ENCODE measurements at places on chromosomes 5 and 9. TPM values are rescaled to one million over a fixed set of nuclear protein-coding genes. Genes with fewer than 3 reads are reported as not detected.

DNA sequence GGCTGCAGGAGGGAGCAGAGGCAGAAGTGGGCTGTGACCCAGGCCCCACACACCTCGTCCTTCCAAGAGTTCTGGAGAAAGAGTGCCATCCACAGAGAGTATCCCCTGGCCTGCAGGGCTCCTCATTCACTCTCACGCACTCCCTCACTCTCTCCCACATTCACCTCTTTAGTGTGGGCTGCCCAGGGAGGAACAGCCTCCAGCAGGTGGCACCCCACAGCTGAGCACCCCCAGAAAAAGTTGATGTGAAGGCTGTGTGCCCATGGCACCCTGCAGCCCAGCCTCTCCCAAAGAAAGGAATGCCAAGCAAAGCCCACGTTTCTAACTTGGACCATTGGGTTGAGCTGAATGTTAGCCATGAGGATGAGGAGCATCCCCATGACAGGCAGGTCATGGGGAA lies 4.5 kb upstream of the SHC3 start:
- DNase-seq: no peak

DNA sequence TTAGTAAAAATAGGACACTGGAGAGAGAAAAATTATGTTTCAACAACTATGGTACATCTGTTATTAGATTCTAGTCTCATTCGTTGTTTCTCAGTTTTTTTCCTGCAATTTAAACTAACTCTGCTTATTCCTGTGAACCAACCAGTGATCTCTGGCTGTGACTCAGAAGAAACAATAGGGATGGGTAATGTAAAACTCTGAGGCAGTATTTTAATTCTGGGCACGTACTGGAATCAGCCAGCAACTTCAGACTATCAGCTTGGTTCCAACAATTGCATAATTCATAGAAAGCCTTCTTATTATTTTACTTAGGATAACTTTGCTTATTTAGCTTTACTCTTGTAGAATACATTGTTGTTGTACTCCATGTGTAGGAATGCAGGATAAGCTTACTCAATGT lies 28.8 kb downstream of the MLLT3 start:
- no peak for DNase-seq

- DNase-seq: peak; percentile 9
Observed at GRCh38 chr9:95726756-95727155, 148.7 kb upstream of the ERCC6L2 start.

- DNase-seq: no peak
Observed at GRCh38 chr5:176820937-176821336, 10.6 kb downstream of the UNC5A start.

DNA sequence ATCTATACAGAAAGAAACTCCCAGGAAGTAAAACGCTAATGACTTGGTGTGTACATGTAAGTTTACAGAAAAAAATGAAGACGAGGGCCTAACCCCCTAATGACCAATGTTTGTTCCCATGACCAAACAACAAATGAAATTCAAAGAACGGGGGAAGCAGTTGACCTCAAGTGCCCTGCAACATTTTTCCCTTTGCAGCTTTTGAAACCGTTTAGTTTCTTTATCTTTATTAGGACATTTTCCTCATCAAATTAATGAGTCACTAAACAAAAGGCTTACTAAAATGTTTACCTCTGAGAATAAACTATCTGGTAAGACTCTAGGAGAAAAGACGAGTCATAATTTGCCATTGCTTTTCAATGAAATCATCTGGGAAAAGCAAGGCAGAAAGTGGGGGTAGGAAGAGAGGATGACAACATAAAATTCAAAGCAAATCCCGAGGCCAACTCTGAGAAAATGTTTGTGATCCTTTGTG lies 57.4 kb downstream of the LHFPL2 start:
- no peak for DNase-seq

DNA sequence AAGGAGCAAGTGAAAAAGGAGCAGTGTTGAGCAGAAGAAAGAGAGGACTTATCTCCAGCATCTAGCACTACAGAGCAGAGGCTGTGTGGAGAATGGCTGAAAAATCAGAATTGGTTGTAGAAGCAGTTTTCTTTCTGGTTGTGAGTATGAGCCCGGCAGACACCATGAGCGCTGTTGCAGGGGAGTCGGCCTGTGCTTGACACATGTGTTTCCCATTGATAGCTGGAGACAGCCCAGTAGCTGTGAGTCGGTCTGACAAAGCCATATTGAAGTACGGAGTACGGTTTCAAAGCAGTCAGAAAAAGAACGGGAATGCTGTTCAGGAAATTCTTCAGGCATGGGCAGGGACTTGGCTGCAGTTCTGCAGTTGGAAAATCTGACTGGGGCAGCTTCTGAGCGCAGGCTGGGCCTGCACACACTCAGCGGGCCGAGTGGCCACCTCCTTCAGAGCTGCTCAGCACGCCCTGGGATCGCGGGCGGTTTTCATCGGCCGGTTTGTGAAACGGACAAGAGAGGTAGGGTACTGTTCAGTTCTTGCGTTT lies at the start of gene SGCD:
Gene SGCD, plus strand, starts transcription at position 447 of the 542 bp plus-strand sequence.
- DNase-seq: no peak

DNA sequence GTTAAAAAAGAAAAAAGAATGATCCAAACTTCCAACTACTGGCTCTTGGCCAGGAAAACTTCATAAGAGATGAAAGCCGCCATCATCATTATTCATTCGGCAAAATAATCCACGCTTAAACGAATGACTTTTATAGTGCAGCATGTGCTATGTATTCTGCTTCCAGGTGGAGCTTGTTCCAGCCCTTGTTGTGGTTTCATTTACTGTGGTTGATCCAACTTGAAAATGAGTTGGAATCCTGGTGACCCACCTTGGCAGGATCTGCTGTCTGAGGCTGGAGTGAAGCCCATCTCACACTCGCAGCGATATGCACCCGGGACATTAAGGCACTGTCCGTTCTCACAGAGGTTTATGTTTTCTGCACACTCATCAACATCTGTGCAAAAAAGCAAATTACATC lies 209.6 kb downstream of the FBN2 start:
- DNase-seq: no peak

DNA sequence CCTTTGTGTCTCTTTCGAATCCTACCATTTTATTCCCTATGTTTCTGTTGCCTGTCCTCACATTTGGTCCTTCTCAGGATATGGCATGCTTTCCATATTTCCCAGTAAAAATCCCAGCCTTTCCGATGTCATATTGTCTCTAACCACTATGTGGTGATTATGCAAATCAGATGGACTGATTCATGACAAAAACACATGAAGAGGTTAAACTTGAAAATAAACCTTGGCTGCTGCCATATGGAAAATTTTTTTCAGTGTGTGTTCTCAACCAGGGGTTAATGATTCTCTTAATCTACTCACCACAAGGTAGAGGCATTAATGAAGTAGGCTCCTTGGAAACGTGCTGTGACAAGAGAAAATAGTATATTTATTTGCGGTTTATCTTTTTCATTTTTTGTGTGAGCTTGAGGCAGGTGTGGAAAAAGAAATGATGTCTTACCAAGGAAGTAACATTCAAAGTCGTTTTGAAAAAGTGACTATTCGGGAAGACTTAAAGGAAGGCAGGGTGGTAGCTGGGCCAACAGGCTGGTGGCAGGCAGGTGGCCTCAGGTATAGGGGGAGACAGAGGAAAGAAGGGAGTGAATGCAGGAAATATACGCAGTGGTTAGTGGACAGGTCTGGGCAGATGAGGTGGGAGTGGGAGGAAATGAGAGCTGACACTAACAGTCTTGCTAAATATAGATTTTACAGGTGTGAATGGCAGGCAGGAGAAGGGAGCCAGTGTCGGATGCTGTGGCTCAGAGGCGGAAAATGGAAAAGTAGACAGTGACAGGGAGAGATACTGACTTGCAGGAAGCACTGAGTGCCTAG lies 46.2 kb downstream of the DMRT2 start:
- DNase-seq: no peak

- DNase-seq: no peak
Observed at GRCh38 chr9:132238992-132239391, 77.1 kb downstream of the NTNG2 start.

GRCh38 chr9:13661014-13661413 lies 381.5 kb upstream of the MPDZ start:
- no peak for DNase-seq

- DNase-seq: no peak
Observed at GRCh38 chr9:104556830-104557634, 11.9 kb upstream of the OR13C8 start.

DNA sequence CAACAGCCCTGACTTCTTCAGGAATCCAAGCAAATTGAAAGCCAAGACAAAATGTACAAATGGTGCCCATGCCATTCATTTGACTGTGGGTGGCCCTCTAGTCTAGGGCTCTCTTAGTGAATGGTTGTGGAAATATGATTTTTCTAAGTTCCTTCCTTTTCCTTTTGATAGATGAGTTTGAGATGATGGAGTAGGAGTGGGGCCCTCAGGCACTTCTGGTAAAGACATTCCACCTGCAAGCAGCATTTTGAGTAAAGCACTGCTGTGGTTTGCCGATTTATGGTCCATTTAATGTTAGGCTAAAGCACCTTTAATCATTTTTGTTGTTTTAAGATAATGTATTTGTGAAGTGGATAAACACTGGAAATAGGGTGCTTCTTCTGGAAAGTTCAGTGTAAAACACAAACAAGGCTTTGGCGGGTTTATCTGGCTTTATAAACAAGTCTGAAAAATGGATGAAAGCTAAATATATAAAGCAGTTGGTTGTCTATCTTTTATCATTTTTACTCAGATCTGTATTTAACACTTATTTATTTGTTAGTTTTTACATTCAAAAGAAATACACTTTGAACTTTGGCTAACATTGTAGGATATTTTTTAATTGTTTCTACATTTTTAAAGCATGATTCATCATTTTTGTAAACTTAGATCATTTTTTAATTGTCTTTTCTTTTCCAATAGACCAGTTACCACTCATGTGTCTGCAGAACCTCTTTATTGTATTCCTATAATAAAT lies 213.5 kb downstream of the PJA2 start:
- no peak for DNase-seq

GRCh38 chr5:134857401-134857800 lies 11.6 kb downstream of the C5orf24 start:
- no peak for DNase-seq

Gene SAXO1
- not detected for total RNA-seq

Gene GCNT4
- 1.4 TPM for total RNA-seq

Gene GDNF
- total RNA-seq: not detected

Data from CD8-positive, alpha-beta memory T cell (primary cell).